HuH-7.5 (cell line): ENCODE measurements at places on chromosomes 6 and 20.

GRCh38 chr20:17586250-17586649, 16.4 kb downstream of the DSTN start:
- no peak for DNase-seq

- DNase-seq = peak; percentile 50
Measured at GRCh38 chr6:28586962-28587745, 61.5 kb downstream of the GPX5 start.

- DNase-seq = peak; percentile 58
Measured at GRCh38 chr20:63224412-63225081, 8.6 kb upstream of the YTHDF1 start.

DNA sequence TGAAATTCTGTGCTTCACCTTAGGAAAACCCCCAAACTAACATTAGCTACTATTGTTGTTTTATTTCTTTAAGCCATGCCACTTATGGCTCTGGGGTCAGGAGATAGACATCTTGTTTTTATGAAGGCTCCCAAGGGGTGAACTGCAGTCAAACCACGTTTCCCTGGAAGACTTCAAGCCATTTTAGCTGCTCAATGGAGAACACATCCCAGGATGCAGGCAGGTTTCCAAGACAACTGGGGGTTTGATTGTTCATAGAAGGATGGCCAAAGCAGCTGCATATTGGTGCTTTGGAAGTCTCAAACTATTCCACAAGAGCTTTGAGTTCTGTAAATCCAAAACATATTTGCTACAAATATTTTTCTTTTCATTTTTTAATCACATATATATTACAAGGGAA, 818.0 kb downstream of the MAFB start:
- DNase-seq = no peak

GRCh38 chr6:29708432-29709179, 14.6 kb upstream of the HLA-F start:
- no peak for DNase-seq

- DNase-seq = no peak
Measured at GRCh38 chr20:48965189-48965910, 43.8 kb downstream of the ARFGEF2 start.

DNA sequence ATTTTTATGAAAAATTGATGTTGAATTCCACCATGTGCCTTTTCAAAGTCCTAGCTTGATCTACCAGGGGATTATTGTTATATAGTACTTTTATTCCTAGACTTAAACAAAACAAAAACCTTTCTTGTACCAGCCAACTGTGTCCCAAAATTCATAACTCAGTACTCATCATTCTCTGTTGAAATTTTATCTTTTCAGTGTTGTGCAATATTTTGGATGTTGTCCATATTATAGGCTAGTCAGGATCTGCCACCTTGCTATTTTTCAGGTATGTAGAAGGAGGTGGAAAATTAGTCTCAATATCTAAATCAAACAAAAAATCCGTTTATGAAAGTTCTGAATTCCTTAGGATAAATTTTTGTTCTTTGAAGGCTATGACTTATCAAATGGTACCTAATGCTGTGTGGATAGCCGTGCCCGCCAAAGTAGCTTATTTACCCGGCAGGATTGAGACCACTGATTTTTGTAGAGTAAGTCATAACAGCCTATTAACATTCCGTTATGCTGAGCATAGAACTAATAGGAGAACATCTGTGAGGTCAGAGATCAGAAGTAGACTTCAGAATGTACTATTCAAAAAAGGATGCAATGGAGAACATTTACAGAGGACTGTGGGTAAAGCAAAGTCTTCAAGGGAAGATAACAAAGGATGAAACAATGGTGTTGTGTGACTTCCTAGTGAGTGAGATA, 304.7 kb downstream of the SOX4 start:
- DNase-seq = no peak

GRCh38 chr6:88454658-88455057, 288.5 kb upstream of the CNR1 start:
- DNase-seq = no peak

DNA sequence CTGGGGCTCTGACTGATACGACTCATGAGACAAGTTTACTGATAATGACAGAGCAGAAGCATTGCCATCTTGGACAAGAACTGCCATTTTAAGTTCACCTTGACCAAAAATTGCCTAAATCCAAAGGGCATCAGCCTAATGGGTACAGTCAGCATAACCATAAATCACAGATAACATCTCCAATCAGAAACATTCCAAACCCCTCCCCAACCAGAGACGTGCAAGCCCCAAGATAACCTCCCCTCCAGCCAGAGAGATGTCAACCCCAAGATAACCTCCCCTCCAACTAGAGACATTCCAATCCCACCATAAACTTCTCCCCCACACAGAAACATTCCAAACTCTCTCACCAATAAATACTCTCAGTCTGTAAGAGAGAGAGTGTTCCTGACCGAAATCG, 10.5 kb downstream of the GPLD1 start:
- DNase-seq = no peak

DNA sequence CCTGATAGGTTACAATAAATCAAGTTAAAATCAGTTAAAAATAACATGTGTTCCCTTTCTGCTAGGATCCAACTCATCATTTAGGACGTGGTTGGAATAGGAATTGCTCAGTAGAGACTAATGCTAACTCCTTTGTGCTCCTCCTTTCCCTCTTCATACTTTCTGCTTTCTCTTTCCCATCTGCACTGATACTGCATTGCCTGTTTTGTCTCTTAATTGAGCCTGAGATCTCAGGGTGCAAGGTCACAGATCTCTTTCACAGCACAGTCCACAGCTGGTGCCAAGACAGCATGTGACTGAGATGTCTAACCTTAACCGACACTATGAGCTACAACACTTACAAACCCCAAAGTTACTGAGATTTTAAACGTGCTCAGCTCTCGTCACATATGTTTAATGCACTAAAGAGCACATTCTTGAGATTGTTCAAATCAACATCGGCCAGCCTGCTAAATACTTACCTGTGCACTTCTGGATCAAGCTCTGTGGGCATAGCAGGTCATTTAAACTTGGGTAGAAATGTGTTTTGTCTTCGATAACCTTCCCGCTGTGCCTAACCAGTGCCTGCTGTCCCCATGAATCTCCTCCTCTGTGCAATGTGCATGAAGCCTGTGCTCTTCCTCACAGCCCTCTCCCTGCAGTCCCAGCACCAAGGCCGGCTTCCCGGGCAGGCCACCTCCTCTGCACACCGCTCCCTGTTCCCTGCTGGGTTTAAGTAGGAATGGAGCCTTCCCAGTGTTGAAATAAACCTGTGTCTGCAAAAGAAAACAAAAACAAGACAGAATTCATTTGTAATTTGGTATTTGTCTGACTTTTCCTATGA, 39.6 kb upstream of the AFDN start:
- DNase-seq = no peak

GRCh38 chr6:134537146-134537555, 219.2 kb upstream of the SGK1 start:
- DNase-seq = no peak

DNA sequence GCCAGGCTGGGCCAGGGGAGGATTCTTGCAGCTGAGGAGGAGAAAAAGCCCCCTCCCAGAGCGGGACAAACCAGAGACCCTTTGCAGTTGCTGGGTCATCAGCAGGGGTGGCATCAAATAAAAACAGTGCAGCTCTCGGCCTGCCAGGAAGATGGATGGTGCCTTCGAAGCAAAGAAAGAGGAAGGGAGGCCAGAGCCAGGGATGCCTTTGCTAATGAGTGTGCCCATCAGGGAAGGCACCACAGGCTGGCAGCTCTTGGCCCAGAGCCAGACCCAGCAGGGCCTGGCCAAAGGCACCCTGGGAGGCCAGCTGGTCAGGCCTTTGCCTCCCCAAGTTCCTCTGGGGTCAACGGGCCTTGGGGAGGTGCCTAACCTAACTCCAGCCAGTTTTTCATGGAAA, 26.3 kb upstream of the ZNF318 start:
- DNase-seq = no peak

GRCh38 chr6:43719511-43719910, 31.9 kb upstream of the MRPS18A start:
- no peak for DNase-seq

- DNase-seq = no peak
Measured at GRCh38 chr6:130843575-130844320, 16.5 kb downstream of the SMLR1 start.

DNA sequence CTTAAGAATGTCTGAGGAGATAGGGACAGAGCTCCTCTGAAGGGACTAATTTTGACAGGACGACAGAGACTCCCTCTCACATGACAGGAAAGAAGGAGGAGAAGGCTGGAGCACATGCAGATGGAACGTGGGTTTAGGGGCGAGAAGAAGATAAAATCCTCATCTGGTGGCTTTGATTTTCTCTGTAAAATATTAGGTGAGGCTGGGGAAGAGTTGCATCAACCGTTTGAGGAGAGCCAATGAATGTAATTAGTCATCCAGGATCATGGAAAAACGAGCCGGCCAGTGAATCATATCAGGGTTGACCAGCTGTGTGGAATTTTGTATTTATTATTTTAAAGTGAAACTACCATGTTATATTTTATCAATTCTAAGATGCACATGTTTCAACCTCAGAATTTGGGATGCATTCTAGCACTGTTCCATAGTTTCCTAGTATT, 46.9 kb upstream of the ADGRF4 start:
- DNase-seq = no peak

DNA sequence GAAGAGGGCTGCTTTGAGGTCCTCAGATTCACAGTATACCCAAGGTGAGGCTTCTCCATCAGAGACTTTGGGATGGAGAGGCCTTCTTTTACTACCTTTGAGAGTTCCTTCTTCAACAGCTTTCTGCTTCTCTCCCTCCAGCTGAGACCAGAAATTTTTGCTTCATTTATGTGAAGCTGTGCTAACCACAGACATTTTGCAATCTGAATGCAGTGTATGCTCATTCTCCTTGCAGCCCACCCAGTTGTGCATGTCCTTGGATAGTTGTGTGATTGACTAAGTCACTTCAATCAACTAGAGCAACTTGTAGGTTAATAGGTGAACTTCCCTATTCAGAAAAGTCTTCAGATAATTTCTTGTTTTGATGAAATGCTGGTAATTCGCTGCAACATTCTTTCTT, 20.1 kb downstream of the DCBLD1 start:
- no peak for DNase-seq

DNA sequence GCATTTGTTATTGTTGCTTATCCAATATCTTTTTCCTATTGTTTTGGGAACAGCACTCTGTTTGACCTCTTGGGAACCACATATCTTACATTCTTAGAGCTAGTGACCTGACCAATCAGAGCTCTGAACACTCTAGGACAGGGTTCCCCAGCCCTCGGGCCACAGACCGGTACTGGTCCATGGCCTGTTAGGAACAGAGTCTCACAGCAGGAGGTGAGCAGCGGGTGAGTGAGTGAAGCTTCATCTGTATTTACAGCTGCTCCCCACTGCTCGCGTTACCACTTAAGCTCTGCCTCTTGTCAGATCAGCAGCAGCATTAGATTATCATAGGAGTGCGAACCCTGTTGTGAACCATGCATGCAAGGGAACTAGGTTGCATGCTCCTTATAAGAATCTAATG, 226.0 kb upstream of the TSHZ2 start:
- DNase-seq = no peak

DNA sequence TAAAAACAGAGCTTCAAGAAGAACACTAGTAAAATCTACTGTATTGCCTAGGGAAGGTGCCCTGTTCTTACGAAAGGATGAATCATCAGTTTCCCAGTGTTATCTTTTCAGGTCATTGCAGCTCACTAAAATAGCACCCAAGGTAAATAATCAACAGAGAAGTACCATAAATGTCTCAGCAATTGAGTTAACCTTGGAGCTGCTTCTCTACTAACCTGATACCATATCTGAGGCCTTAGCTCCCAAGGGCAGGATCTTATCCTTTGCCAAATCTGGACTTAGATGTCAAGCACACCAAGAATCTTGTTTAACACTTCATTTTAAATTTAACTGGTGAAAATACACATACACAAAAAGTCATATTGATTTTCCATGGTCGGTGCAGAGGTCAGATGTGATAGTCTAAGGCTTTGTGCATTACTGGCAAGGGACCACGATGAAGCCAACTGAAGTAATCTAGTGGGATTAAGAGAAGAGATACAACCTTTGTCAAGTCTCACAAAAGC, 81.5 kb downstream of the EDN1 start:
- peak; percentile 8 for DNase-seq

DNA sequence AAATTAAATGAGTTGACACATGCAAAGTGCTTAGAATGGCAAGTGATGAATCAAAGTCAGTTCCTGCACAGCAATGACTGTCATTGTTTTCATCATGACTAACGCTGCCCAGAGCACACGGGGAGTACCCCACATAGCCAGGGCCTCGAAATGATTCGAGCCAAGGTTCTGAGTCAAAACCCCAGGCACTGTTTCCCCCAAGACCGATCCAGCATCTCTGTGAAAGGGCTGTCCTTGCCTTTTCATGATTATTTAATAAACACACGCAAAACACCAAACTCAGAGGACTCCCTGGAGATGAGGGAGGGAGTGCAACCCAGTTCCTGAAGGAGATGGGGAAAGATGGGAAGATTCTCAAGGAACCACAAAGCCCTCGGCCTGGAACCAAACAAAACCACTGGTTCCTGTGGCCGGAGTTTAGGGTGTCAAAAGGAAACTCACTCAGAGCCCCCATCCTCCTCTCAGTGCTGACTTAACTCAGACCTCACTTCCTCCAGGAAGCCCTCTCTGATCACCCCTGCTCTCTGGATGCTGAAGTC, 3.8 kb downstream of the PREX1 start:
- no peak for DNase-seq

DNA sequence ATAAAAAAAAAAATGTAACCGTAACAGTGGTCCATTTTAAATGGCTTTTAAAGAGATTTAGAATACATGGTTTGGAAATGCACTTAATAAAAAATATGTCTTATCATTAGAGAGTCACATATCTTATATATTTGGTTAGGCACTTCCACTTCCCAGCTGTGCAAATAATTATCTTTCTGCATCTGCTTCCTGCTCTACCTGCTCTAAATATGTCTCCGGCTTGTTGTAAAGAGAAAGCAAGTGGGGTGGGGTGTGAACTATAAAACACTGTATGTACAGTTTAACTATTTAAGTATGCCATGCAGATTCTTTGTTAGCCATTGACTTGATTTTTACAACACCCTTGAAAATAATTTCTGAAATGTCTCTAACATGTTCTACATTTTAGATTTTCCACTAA, 106.3 kb downstream of the NKAIN2 start:
- DNase-seq = no peak

DNA sequence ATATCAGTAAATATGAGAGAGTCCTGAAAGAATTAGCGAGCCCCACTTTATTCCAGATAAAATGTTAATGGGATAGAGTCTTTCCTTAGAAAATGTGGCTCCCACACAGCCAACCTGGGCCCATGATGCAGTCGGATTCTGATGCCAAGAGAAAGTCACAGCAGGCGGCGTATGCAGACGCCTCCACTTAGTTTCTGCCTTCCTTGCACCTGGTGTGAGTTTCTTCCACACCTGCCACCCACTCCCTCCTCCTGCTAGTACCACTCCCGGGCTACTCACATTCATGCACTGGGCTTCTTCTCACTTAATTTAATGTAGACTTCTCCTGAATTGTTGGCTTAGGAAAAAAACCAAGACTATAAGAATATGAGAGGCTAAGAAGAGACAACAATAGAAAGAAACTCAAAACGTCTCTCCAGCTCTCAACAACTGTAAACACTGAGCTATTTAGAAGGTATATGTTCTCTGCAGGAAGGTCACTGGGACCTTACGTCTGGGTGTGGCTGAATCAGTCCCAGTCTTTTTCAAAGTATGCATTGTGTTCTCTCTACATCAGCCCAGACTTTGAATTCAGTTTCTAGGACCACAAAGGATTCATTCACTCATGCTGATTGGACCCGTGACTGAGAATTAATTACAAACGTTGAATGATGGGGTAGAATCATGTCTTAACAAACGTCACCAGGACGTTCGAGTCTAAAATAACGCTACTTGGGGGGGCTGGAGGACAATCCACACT, 70.4 kb downstream of the GCNT2 start:
- no peak for DNase-seq

GRCh38 chr6:83055366-83055964, 10.2 kb downstream of the UBE3D start:
- peak; percentile 39 for DNase-seq
